CD4-positive, alpha-beta T cell treated with Interleukin-12 subunit alpha and Interleukin-12 subunit beta, for 1 hour (primary cell): ENCODE measurements at places on chromosomes 1 and 21.
A peak's percentile ranks its signal among the peaks of the same experiment; 100 is the strongest.

DNA sequence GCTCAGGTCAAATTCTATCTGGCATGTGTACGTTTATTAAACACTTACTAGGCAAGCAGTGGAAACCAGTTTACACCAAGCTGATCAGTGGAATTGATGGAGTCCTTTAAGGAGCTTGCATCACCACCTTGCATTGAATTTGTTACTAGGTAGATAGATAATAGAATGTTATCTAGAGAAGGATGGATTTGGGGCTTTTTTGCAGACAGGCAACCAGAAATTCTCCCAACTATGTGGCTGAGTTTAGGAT, 44.9 kb downstream of the HHAT start:
- DNase-seq, result no peak

- no peak for DNase-seq
Measured at GRCh38 chr1:25896266-25896665, 10.0 kb downstream of the STMN1 start.

- peak; percentile 77 for DNase-seq
Measured at GRCh38 chr1:201982082-201982622, 296 bp upstream of the RNPEP start.

DNA sequence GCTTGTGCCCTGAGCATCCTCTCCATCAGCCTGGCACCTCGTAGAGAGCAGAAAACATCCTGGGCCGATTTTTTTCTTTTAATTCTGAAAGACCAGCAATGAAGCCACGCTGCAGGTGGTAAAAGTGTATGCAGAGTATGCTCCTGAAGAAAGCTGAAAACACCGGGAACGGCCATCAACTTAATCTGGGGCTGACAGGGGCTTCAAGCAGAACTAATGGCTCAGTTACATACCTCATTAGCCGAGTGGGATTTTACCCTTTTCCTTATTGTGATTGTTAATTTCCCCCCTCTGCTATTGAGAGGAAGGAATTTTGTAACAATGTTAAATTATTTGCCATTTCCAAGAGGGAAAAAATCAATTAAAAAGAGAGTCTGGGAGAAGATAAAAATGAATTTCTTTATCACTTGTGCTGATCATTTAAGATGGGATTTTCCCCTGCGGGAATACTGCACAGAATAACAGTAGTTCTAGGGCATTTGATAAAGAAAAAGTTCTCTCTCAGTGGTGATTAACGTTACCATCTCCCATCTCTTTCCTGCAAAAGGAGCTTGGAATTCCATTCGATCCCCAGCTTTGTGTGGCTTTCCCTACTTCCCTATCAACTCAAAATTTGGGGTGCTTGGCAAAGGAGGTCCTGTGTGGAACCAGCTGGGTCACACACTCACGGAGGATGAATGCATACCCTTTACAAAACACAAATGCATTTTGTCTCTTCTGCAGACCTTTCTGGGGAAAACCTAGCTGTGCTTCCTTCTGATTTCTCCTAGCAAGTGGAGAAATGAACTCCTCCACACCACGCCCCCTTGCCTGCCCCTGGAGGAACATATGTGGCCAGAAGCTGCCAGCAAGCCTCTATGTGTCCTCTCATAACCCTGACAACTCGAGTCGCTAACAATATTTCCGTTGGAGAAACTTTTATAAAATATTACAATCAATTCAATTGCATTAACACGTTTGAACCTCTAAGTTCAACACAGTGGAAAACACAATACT, 70.9 kb downstream of the RRAGC start:
- no peak for DNase-seq

- DNase-seq, result no peak
Measured at GRCh38 chr1:49307457-49307856, 530.8 kb upstream of the BEND5 start.
